ENCODE measurements at places on chromosomes 11 and 22.
A peak's percentile ranks its signal among the peaks of the same experiment; 100 is the strongest.

- no peak for DNase-seq
Measured at GRCh38 chr22:46961591-46962295, 199.3 kb downstream of the TBC1D22A start.

GRCh38 chr11:112016088-112016764 lies 9.0 kb upstream of the DLAT start:
- no peak for DNase-seq

DNA sequence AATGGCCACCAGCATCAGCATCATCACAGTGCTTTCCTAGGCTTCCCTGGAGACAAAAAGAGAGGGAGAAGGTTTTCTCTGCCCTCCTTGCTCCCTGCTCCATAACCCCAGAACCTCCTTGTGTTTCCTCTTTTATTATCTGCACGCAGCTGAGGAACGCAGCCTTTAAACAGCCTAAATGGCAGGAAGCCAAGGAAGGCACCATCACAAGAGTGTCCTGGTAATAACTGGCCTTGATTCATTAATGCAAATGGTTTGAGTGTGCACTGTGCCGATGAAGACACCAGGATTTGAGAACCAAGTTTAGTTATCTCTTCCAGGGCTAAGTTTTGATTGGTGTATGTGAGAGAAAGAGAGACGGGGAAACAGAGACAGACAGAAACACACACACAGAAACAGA lies 29.4 kb upstream of the DRD2 start:
- peak; percentile 11 for DNase-seq

- no peak for DNase-seq
Measured at GRCh38 chr11:65390996-65391395, 4.6 kb downstream of the FRMD8 start.

DNA sequence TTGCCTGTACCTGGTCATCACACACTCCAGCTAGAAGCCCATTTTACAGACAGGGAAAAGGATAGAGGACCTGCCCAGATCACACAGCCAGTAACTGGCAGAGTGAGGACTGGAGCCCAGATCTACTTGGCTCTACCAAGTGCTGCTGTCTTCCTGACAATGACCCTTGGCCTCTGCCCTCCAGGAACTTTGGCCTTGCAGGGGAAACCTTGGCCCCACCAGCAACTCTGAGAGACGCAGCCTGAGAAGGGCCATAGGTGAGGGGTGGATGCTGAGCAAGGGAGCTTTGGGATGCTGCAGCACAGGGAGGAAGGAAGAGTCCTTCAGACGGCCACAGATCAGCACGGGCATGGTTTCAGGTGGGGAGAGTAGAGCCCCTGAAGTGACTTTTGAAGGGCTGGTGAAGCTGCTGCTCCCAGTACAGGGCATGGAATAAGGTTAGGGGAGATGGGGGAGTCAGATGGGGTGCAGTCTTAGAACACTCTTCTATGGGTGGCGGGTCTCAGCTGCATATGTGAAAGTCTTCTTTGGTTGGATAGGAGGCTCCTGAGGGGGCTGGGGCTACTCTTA lies 2.0 kb upstream of the CAPN5 start:
- no peak for DNase-seq

DNA sequence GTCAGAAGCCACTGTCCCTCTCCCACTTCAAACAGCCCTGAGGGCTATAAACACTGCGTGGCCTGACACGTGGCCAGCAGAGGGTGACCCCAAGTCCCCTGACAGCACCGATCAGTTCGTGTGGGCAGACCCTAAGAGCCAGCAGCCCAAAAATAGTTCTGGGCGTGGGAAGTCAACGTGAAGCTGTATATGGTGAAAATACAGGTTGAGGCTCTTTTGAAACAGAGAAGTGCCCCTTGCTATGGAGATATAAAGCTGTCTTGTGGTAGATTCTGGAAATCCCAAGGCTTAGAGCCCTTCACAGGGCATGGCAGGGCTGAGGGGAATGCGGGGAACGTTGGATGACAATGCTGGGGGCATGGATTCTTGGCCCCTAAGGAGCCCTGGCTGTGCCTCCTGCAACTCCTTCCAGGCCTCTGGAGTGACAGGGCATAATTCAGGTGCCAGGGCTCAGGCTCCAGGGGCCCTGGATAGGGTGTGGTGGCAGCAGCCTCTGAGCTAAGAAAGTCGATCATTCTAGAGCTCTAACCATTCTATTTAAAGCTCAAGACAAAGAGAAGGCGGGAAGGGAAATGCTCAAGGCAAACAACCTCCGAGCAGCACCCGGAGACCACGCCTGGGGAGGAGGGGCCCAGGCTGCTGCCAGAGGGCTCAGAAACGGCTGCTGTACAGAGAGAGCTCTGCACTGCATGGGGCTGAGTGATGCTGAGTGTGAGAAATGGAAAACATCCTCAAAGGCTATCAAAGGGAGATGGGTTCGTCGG lies 60.4 kb upstream of the CD5 start:
- DNase-seq: no peak

DNA sequence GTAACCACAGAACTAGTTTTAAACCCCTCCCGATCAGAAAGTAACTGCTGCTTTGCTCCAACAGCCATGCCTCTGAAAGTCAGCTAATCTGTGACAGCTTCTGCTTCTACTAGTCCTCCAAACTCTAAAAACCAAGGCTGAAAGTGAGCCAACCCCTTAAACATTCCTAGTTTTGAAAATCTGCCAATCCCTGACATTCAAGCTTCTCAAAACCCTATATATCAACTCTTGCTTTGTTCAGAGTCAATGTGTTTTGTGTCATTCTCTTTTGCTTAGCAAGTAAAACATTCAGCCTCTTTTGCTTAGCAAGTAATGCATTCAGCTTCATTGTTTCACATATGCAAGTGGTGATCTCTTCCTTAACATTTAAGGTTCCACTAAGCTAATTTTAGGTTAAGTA lies 56.9 kb downstream of the ATG16L2 start:
- DNase-seq: no peak

DNA sequence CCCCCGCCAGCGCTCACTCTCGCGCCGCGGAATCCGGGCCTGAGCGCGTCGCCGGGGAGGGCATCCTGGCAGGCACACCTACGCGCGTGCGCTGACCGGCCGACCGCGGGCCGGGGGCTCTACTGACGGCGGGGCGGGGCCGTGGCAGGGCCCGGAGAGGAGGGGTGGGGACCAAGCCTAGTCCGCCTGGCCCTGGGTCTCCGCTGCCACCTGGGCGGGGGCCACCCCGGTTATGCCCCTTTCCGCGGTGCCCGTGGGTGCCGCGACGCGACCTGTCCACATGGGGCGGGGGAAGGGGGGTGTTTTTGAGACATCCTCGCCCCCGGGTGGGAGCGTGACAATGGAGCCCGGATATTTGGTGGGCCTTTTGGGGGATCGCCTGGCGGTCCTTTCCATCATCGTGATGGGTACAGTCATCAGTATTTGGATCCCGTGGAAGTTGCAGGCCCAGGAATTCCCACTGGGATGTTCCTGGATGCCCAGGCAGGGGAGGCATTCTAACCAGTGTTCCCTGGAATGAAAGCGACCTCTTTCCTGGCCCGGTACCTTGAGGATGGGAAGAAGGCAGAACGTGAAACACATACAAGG lies 2.2 kb downstream of the NCAM1 start:
- peak; percentile 79 for DNase-seq

DNA sequence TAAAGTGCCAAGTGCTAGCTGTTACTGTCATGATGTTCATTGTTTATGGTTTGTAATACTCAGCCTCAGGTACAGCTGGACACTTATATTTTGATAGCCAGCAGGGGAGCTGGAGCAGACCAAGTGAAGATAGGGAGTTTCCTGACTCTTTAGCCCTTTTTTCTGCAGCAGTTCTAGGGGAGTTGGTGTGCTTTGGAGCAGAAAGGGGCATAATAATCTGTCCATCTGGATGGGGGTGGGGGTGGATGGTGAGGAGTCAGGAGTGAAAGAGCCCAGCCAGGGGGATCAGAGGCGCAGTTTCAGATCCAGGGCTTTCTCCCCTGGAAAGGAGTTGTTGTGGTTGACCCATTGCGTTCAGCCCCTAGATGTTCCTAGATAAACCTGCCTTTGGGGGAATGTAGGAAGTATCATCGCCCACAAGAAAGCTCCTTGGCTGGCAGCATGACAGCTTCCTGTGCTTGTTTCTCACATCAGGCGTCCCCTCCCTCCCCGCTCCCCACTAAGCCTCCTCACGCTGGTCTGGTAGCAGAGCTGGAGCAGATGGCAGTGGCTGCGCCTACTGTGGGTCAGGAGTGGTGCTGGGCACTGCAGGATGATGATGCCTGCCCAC lies 41.9 kb downstream of the MED15 start:
- no peak for DNase-seq
